ENCODE measurements at places on chromosomes 6 and 20.

- DNase-seq: no peak
Observed at GRCh38 chr6:145214570-145214969, 520.8 kb downstream of the EPM2A start.

- DNase-seq: no peak
Observed at GRCh38 chr20:51643390-51643789, 100.9 kb upstream of the NFATC2 start.

DNA sequence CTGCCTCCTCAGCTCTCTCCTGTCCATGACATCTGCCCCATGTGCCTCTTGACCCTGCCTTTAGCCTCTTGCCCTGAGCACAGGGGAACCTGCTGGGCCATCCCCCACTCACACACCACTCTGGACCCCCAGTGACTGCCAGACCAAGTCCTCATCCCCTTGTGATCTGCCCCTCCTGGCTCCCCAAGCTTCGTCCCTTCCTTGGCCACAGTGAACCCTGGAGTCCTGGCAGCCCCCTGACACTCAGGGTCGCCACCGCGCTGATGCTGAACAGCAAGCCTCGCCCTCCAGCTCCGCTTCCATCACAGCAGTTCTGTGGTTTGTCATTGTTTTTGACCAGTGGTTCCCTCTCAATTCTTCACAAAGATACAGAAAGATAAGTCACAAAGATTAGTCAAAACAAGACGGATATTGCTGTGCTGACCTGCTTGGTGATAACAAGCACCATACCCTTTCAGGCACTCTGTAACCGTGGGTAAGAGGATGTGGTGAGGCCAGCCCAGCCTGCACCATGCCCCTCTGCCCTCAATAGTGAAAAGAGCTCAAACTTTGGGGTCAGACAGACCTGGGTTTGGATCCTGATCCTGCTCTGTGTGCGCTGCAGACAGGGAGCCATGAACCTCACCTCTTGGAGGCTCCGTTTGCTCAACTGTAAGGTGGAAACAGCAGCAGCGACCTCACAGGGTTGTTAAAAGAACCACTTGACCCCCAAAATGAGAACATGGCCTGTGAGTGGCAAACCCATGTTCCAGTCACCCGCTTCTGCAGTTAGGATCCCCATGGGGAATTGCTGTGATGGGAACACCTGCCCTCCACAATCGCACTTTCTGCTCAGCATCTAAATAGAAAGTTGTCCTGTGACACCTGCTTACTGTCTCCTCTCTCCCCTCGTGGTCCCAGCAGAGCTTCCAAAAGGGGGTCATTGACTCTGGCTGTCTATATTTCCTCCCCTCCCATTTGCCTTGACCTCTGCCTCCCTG, 114.5 kb downstream of the TOX2 start:
- DNase-seq: no peak

GRCh38 chr20:47487175-47487917, 14.3 kb upstream of the NCOA3 start:
- no peak for DNase-seq

GRCh38 chr6:44078827-44079671, 48.2 kb downstream of the MRPL14 start:
- no peak for DNase-seq

DNA sequence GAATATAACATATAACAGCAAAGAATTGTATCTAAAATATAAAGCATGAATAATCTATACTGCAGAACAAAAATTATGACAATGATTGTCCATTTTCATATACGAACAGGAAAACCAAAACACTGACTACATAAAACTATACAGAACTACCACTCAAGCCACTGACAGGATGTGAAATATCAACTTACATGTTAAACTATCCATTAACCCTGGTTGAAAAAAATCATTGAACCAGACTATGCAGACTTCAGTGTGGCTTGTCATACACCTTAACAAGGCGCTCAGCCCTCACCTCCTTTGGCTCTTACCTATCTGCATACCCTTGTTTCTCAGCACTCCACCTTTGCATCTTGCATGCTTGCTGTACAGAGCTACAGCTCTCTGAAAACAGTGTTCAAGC, 34.9 kb downstream of the ASCC3 start:
- DNase-seq: no peak

DNA sequence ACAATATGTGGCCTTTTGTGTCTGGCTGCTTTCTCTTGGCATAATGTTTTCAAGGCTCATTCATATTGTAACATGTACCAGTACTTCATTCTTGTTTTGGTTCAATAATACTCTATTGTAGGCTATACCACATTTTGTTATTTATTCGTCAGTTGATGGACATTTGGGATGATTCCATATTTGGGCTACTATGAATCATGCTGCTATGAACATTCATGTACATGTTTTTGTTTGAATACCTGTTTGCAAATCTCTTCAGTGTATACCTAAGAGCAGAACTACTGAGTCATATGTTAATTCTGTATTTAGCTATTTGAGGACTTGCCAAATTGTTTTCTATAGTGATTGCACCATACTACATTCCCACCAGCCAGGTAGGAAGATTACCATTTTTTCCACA, 259.9 kb downstream of the GMPR start:
- no peak for DNase-seq

DNA sequence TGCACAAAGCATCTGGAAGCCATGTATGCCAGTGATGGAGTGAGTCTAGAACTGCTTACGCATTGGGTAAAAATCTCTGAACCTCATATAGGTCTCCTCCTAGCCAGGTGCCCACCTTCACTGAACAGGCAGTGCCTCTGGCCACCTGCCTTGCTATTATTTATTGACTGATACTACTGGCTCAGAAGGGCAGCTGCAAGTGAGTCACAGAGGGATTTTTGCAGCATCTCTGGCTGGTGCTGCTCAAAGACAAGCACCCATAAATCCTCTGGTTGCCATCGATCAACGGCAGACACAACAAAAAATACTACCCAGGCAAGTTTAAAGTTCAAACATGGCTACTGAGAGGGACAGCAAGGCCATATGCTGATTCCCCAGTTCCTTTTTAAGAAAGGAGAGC, 279.4 kb downstream of the UBE3D start:
- no peak for DNase-seq

GRCh38 chr6:106730264-106730663, 100.9 kb downstream of the QRSL1 start:
- no peak for DNase-seq

DNA sequence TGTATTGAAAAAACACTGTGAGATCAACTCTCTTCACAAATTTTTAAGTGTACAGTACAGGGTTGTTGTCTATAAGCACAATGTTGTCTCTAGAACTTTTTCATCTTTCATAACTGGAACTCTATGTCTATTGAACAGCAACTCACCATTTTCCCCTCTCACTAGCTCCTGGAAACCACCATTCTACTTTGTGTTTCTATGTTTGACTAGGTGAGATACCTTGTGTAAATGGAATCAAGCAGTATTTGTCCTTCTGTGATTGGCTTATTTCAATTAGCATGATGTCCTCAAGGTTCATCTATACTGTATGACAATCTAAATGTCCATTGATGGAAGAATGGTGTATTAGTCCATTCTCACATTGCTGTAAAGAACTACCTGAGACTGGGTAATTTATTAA, 210.1 kb upstream of the FUT9 start:
- no peak for DNase-seq

- DNase-seq: no peak
Observed at GRCh38 chr6:99604166-99605073, 2.2 kb upstream of the PRDM13 start.

Data from cortex of kidney (tissue), 1 donor.